ENCODE measurements at places on chromosomes 1 and 21.

DNA sequence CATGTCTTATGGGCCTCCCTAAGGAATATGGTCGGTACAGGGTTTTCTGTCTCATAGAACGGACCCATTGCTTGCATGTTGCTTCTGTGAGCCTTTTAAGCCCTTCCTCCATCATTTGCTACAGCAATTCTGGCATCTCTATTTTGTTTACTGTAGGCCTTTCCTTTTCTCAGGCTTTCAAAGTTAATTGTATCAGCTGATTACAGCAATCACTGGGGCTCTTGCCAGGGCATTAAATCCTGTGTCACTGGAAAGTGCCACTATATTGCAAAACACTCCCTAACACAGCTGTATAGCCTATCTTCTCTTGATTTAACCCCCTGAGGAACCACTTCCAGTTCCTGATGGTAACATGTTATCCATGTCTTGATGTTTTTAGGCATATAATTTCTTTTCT, 156.5 kb downstream of the PDE4B start:
- DNase-seq = no peak

- no peak for DNase-seq
Measured at GRCh38 chr1:196380316-196380715, 227.9 kb downstream of the KCNT2 start.

GRCh38 chr1:155971910-155972809, 6.2 kb downstream of the ARHGEF2 start:
- no peak for DNase-seq

DNA sequence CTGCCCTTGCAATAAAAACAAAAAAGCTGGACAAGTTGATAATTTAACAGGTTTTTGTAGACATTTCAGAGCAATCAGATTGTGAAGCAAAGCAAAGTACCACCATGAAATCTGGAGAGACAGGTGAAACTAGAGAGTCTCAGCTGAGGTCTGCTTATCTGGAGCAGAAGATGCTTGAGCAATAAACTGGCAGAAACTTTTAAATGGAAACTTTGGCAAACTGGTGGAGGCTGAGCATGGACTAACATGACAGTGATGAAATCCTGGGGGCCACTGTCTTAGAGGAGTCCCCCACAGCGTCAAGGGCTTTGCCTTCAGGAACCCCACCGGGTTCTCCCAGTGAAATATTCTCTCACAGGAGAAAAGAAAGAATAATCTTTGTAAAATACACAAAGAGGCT, 416.3 kb upstream of the B3GALT2 start:
- DNase-seq = no peak

DNA sequence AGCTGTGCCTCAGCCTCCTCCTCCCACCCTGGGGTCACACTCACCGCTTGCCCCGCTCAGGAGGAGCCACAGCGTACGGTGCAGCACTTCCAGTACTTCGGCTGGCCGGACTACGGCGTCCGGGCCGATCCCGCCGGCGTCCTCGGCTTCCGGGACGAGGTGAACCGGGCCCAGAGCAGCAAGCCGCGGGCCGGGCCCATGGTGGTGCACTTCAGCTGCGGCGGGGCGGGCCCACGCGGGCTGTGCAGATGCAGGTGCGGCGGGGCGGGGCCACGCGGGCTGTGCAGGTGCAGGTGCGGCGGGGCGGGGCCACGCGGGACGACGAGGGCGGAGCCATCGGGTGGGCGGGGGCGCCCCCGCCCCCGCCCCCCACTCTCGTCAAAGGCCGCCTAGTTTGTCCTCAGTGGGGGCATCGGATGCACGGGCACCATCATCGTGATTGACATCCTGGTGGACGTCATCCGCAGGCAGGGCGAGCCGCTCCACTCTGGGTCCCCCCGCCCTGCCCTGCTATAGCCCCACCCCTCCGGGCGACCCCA, 5.5 kb downstream of the RNF223 start:
- no peak for DNase-seq

DNA sequence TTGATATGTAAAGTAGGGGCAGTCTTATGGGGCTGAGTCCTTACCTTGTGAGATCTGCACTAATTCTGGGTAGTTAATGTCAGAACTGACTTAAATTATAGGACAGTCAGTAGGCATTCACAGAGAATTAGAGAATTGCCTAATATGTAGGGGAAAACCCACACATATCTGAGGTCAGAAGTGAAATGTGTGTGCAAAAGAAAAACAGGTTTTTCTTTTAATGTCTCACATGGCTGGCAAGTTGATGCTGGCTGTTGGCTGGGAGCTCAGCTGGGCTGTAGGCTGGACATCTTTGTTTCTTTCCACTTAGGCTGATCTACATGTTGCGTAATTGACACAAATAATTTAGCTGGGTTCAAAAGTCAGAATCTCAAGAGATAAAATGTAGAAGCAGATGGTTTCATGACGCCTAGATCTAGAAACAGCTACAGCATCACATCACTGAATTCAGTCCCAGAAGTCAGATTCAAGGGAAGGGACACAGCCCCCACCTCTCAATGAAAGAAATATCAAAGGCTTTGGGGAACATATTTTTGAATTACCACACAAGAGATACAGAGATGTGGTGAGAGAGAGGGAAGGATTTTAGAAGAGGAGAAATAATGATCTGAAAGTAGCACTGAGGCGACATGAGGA, 98.9 kb downstream of the TNFSF18 start:
- no peak for DNase-seq

DNA sequence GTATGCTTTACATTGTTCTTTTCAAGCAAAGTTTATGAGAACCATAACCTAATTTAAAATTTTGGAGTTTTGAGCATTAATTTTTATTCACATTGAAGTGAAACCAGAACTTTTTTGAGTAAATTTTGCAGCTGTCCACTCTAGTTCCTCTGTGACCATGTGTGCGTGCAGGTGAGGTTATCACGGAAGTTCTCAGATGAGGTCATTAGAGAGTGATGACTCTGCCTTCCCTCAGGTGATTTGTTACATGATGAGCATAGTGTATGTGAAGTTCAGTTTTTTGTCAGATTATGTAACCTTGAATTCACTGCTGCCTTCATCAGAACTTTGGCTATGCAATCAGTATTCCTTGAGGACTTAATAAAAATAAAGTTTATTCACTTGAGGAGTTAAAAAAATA, 828.2 kb downstream of the ADGRL2 start:
- no peak for DNase-seq

- DNase-seq = no peak
Measured at GRCh38 chr1:54919367-54920359, 32.7 kb upstream of the DHCR24 start.

DNA sequence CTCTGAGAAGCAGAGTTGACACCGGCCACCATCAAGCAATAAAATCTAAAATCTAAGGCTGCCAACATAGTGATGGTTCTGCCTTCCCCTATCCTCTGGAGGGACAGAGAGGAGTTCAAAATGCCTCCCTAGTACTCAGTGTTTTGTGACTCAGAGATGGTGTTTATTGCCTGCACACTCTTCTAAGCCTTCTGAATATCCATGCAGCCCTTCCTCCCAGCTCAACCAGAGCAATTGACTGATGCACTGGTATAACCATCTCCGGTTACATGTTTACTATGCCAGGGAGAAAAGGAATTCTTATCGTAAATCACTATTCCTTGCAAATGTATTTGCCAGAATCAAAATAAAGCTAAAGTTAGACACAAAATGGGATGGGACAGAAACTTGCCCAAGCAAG, 132.9 kb upstream of the RAB4A start:
- DNase-seq = no peak

DNA sequence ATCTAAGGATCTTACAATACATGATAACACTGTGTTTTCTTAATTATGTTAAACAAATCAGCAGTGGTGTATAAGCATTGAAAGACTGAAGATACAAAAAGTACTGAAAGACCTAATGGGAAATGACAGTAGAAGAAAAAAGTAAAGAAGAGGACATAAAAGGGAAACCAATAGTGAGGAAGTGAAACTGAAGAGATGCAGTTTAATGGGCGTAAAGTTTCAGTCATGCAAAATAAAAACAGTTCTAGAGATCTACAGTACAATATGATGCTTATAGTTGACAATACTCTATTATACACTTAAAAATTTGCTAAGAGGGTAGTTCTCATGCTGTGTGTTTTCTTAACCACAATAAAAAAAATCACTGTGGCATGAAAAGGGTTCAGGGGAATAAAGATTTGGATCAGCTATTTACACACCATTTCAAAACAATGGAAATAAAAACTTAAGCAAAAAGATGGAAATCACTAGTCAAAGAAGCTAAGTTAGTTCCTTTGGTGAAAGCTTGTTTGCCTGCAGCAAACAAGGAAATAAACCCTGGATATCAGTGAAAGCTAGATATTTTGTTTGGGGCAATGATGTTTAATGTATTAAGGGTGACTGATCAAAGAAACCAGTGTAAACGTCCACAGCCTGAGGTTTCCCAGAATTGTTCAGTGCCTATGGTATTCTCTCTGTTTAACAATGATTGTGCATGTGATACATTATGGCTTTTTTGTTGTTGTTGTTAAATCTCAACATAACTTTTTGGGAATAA, 1160.8 kb upstream of the ADGRL2 start:
- DNase-seq = no peak
